ENCODE measurements at places on chromosomes 11 and 22. TPM values are rescaled to one million over a fixed set of nuclear protein-coding genes. Genes with fewer than 3 reads are reported as not detected.

Gene HIKESHI
- 43.3 TPM for polyA plus RNA-seq

Gene KRTAP5-4
- not detected for polyA plus RNA-seq

Gene GDPD4
- polyA plus RNA-seq = 0.17 TPM

Gene OR51Q1
- polyA plus RNA-seq = not detected

Gene ASCL2
- 3.8 TPM for polyA plus RNA-seq

Gene C22orf42
- not detected for polyA plus RNA-seq

Gene OR2AG1
- not detected for polyA plus RNA-seq
